ENCODE measurements at places on chromosomes 2 and 18.

DNA sequence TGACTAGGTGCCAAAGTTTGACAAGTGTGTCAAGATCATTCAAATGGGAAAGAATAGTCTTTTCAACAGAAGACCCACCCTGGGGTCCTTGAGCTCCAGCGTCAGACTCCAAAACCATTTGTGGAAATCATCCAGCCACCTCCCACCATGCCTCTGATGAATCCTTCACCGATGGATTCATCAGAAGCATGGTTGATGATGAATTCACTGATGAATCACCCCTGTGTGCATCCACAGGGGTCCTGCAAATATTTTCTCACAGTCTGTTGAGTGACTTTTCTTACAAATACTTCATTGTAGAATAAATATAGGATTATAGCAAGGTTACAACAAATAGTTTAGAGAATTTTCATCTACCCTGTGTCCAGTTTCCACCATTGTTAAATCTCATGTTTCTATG lies 4.3 kb downstream of the UGT1A9 start:
- peaks cover 14% of the 10 kb centered on the region for H3K27me3 ChIP-seq
- no peak overlapping the region for H3K4me3 ChIP-seq
- no peaks in the 10 kb centered on the region for H3K36me3 ChIP-seq
- DNase-seq: no peak

DNA sequence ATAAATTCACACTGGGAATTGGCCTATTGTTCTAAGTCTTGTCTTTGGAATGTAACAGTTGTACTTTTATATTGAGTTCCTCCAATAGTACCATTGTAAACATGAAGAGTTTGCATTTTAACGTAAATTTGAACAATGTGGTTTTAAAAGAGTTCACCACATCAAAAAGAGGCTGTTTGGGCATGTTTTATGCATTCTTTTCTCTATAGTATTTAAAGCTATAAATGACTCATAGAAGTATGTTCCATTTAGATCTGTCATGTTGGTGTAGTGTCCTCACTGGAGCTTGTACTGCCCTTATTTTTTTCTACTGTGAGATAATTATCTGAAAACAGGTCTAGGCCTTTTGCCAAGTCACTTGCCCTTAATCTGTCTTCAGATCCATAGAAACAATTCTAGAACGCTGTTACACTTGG lies 141.9 kb downstream of the RHBDD1 start:
- no peak for DNase-seq
- peaks cover 5% of the 10 kb centered on the region for H3K4me1 ChIP-seq
- H3K4me3 ChIP-seq: no peak overlapping the region
- H3K27ac ChIP-seq: no peak overlapping the region

GRCh38 chr18:76370201-76370600 lies 124.8 kb downstream of the ZNF516 start:
- H3K27me3 ChIP-seq: peaks cover 3% of the 10 kb centered on the region
- H3K4me3 ChIP-seq: no peak overlapping the region
- H3K27ac ChIP-seq: no peak overlapping the region
- DNase-seq: no peak

GRCh38 chr2:238305092-238305862 lies 15.0 kb upstream of the TRAF3IP1 start:
- no peak for DNase-seq
- no peaks in the 10 kb centered on the region for H3K4me1 ChIP-seq
- H3K36me3 ChIP-seq: no peaks in the 10 kb centered on the region
- H3K27me3 ChIP-seq: peaks cover 2% of the 10 kb centered on the region

DNA sequence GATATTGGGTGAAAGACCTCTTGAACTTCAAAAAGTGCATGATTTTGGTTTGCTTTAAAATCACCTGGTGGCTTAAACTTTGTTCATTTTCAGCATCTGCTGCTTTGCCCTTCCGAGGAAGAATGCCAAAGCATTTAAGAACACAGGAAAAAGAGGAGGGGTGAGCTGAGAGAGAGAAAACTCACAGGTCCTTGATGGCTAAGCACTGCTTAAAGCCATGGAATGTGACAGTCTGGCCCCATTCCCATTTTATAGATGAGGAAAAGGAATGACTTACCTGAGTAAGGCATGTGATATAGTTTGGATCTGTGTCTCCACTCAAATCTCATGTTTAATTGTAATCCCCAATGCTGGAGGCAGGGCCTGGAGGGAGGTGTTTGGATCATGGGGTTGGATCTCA lies 58.1 kb downstream of the KCNS3 start:
- no peaks in the 10 kb centered on the region for H3K27me3 ChIP-seq
- no peaks in the 10 kb centered on the region for H3K4me1 ChIP-seq
- H3K27ac ChIP-seq: no peak overlapping the region
- DNase-seq: no peak
- no peak overlapping the region for H3K4me3 ChIP-seq
- no peaks in the 10 kb centered on the region for H3K36me3 ChIP-seq

DNA sequence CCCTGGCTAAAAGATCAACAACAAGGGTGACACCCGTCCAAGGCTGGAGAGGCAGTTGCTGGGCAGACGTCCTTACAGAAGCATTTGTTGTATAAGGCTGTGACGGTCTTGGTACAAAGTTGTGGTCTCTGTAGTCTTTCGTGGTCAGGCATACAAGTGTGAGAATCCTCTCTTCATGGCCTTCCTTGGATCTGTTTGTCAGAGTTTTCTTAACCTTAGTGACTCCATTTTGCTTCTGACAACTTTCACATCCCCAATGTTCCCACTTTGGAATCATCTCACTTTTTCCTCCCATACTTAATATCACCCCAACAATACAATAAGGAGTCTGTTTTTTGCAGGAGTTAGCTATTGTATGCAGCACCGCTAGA lies 72.7 kb upstream of the ZCCHC2 start:
- H3K4me1 ChIP-seq: peaks cover 28% of the 10 kb centered on the region
- H3K27ac ChIP-seq: no peak overlapping the region
- no peak for DNase-seq
- H3K4me3 ChIP-seq: no peak overlapping the region
- no peaks in the 10 kb centered on the region for H3K36me3 ChIP-seq

DNA sequence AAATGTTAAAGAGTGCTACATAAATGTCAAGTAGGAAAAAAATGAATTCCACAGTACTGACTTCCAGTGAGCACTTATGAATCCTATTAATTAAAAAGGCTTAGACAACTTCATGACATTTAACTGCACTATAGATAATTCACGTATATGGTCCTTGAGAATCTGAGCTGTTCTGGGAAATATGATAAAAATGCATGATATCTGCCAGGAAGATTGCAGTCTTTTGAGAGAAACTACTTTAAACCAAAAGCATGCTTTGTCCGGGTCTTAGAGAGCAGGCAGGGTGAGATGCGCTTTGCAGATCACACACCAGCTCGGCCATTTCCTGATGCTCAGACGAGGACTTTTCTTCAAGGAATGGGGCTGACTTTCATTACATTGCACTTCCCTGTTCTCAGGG lies 42.6 kb downstream of the CMPK2 start:
- H3K27me3 ChIP-seq: no peaks in the 10 kb centered on the region
- H3K36me3 ChIP-seq: no peaks in the 10 kb centered on the region
- no peak for DNase-seq
- H3K4me3 ChIP-seq: no peak overlapping the region

GRCh38 chr2:12923907-12924610 lies 207.3 kb downstream of the TRIB2 start:
- H3K27ac ChIP-seq: no peak overlapping the region
- no peak for DNase-seq
- no peaks in the 10 kb centered on the region for H3K36me3 ChIP-seq
- no peaks in the 10 kb centered on the region for H3K27me3 ChIP-seq

Measured in activated CD4-positive, alpha-beta memory T cell treated with anti-CD3 and anti-CD28 coated beads for 36 hours (primary cell).